ENCODE measurements at places on chromosomes 13 and 19.
A peak's percentile ranks its signal among the peaks of the same experiment; 100 is the strongest.

- peak; percentile 82 for DNase-seq
Measured at GRCh38 chr19:46713781-46714443, 3.0 kb downstream of the PRKD2 start.

- DNase-seq: no peak
Measured at GRCh38 chr19:32017176-32017953, 328.0 kb upstream of the ZNF507 start.

GRCh38 chr19:47417107-47417745 lies 2.1 kb downstream of the MEIS3 start:
- DNase-seq: no peak

- DNase-seq: peak; percentile 70
Measured at GRCh38 chr19:49106648-49107135, 7.5 kb upstream of the LIN7B start.

GRCh38 chr13:80787604-80788003 lies 446.7 kb upstream of the SPRY2 start:
- no peak for DNase-seq

DNA sequence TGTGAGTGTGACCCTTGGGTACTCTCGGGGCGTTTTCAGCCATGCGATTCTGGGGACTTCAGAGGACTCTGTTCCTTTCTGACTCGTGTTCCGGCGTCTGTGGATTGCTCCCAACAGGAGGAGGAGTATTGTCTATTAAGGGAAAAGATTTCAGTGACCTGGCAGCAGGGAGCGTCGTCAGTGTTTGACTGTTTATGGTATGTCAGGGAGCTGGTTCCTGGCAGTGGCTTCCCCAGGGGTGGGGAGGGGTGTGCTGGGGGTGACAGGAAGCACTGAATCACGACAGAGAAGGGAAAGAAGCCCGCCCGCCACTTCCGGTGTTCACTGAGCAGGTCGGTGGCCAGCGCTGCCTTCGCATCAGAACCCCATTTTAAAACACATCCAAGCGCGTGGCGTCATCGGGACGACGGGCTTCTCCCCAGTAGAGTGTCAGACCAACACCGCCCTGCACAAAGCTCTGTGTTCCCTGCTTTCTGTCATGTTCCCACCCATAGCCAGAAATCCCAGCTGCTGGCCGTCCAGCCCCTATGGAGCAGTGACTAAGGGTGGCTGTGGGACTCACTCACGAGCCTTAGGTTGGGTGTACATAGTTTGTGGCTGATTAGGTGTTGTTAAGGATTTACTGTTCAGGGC lies 33.8 kb downstream of the COL4A2 start:
- DNase-seq: peak; percentile 24

DNA sequence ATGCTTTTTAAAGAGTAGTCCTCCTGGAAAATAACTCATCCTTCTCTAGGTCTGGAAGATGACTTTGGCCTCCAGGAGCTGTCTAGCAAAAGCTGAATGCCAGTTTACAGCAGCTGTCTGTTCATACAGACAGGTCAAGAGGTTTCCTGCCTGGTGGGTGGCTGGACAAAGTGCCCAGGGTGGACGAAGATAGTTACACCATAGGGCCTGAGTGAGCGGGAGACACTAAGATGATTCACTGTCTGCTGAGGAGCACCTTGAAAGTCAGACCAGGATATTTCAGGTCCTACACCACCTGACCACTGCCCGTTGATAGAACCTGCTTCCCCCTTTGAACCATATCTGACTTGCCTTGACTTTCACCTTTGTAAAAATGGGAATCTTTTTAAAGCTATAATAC lies 49.2 kb upstream of the RCBTB2 start:
- DNase-seq: no peak

- no peak for DNase-seq
Measured at GRCh38 chr19:33804021-33804799, 7.5 kb downstream of the KCTD15 start.

GRCh38 chr13:64529874-64530485 lies 2700.2 kb downstream of the PCDH9 start:
- DNase-seq: no peak

DNA sequence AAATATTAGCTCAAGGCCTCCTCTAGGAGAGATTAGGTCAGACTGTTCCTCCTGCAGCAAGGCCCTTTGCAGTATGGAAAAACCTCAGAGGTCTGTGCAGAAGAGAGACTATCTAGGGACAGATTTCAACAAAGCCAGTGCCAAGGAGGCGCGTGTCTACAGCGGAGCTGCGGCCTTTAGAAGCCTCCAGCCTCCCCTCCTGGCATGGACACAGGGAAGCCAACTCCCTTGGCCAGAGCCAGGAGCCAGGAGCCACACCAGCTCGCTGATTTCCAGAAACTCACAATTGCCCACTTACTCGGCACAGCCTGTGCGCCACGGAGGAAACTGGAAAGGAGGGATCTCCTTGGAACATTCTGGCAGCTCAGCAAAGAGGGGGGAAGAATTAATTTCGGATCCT lies 63.4 kb downstream of the INSR start:
- no peak for DNase-seq

DNA sequence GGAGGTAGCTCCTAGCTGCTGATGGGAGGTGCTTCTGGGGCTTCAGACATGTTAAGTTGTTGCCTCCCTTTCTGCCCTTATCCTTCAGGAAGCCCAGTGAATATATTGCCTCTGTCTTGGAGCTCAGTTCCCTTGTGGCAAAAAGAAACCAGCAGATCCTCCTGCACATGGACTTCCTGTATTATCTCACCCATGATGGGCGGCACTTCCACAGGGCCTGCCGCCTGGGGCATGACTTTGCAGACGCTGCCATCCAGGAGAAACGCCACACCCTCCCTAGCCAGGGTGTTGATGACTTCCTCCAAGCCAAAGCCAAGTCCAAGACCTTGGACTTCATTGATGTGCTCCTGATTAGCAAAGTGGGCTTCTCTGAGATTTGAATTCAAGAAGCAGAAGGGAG lies 6.0 kb upstream of the CYP4F12 start:
- DNase-seq: no peak

GRCh38 chr13:55439450-55439849 lies 1701.3 kb upstream of the PRR20A start:
- DNase-seq: no peak

DNA sequence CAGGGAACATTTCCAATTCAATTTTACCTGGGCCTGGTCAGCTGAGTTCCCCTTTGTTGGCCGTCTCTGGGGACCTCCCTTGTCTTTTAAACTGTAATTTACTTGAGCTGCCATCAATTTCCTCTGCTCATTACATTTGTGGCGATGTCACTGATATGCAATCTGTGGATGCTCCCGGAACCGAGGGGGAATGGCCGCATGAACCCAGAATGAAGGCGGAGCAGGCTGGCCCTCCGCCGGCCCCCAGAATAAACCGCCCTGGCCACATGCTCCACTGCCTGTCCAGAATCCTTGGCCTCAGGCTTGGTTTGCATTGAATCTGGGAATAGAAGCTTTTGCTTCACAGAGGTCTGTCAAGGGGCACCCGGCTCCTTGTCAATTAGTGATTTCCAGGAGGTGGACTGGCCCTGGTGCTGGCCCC lies 276.8 kb downstream of the TEX29 start:
- DNase-seq: no peak

DNA sequence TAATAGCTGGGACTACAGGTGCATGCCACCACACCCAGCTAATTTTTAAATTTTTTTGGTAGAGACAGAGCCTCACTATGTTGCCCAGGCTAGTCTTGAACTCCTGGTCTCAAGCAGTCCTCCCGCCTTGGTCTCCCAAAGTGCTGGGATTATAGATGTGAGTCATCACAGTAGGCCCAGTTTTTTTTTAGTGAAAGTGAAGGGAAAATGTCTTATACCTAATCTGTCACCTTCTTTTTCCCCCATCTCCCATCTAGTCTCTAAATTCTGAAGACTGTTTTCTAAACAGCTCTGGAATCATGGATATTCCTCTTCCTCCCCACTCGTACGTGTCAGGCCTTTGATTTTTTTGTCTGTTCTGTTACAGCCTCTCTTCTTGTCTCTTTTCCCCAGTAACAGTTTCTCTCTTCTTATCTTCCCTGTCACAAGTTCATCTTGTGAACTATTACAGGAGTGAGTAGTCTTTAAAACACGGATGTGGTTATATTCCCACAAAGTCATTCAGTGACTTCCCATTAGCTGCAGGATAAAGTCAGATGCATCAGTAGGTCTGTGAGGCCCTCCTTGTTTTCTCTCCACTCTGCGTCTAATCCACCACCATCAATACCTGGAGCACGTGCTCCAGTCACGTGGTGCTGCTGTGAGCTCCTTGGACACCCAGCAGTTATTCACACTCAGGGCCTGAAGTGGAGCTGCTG lies 2.9 kb downstream of the CDC16 start:
- DNase-seq: no peak

DNA sequence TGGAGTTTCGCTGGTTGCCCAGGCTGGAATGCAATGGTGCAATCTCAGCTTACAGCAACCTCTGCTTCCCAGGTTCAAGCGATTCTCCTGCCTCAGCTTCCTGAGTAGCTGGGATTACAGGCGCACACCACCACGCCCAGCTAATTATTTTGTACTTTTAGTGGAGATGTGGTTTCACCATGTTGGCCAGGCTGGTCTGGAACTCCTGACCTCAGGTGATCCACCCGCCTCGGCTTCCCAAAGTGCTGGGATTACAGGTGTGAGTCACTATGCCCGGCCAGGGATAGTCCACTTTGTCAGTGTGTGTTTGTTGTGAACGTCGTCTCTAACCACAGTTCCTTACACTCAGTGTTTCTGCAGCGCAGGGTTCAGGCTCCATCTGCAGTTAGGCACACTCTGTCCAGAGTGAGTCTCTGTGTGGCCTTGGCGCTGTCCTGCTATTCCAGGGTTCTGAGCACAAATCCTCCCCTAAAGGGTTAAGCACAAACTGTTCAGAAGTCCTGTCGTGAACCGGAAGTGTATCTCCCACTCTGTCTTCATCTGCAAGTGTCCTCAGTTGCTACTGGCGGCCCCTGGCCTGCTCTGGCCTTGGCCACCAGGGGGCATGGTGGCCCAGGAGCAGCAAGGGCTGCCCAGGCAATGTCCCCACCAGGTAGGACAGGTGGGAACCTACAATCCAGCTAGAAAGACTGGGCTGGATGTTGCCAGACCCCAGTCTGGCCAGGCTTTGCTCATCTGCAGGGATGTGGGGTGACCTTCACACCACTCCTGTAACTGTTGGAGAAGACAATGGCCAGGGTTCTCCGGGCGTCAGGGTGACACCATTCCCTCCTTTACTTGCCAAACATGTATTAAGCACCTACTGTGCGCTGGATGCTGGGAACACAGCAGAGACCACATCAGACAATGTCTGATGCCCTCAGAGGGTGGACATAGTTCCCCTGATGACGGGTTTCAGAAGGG lies 38.8 kb upstream of the GATAD2A start:
- peak; percentile 81 for DNase-seq

- DNase-seq: no peak
Measured at GRCh38 chr13:94414141-94414540, 65.3 kb downstream of the DCT start.

DNA sequence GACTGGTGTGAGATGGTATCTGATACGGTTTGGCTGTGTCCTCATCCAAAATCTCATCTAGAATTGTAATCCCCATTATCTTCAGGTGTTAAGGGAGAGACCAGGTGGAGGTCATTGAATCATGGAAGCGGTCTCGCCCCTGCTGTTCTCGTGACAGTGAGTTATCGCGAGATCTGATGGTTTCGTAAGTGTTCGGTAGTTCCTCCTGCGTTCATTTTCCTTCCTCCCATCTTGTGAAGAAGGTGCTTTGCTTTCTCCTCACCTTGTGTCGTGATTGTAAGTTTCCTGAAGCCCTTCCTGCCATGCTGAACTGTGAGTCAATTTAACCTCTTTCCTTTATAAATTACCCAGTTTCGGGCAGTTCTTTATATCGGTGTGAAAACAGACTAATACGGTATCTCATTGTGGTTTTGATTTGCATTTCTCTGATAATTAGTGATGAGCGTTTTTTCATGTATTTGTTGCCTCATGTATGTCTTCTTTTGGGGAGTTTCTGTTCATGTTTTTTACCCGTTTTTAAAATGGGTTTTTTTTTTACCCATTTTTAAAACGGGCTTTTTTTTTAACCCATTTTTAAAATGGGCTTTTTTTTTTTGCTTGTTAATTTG lies 102.8 kb upstream of the SLC10A2 start:
- DNase-seq: no peak

GRCh38 chr13:46571909-46572595 lies 19.1 kb downstream of the LRCH1 start:
- DNase-seq: no peak

GRCh38 chr19:55145232-55145631 lies 3.8 kb downstream of the TNNT1 start:
- no peak for DNase-seq

DNA sequence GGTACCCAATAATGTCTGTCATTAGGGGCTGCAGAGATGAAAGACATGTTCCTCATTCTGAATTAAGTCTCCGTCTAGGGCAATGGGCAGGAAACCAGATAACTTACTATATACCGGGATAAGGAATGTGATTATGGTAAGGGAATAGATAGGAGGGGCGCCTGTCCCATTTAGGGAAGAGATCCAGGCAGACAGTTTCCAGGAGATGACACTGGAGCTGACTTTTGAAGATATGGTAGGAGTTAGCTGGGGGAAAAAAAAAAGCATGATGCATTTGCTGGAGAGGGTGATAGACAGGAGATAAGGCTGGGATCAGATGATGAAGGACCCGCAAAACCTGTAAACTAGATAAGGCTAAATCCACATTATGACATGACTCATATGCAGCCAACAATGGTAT lies 340.7 kb downstream of the DCT start:
- DNase-seq: no peak

DNA sequence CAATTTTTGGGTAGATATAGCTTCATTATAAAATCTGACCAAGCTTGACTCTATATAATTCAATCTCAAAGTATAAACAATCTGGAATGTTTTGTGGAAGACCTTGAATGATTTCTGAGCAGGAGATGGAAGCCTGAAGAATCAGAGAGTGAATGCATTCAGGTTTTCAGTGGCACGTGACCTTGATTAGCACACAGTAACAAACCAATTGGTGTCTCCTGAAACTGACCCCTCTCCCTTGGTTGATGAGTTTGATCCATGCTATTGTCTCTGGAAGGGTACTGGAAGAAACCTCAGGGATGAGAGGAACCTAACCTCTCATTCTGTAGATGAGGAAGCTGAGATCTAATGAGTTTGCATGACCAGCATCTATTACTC lies 39.6 kb downstream of the PCDH8 start:
- no peak for DNase-seq

Data from CD4-positive, alpha-beta T cell treated with Interleukin-12 subunit alpha and Interleukin-12 subunit beta, for 1 hour (primary cell).